ENCODE measurements at places on chromosomes 6 and 20.

- H3K4me3 ChIP-seq = no peak overlapping the region
- no peaks in the 10 kb centered on the region for H3K36me3 ChIP-seq
- H3K27me3 ChIP-seq = no peaks in the 10 kb centered on the region
- no peaks in the 10 kb centered on the region for H3K4me1 ChIP-seq
- DNase-seq = no peak
These were observed 7.0 kb downstream of the RCAN2 start for GRCh38 chr6:46484081-46484820.

DNA sequence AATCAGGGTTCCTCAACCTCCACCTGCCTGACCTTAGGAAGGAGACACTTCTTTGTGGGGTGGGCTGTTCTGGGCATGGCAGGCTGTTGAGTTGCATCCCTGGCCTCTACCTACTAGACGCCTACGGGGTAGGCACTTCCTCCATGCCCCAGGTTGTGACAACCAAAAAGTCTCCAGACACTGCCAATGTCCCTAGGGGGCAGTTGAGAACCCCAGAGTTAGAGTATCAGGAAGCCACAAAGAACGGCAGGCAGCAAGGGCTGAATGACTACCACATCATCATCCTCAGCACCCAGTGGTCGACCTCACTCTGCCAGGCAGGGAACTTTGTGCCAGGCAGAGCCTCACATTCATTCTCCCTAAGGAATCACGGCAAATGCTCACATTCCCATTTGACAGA lies 21.5 kb downstream of the PMEPA1 start:
- H3K4me3 ChIP-seq = no peak overlapping the region
- H3K36me3 ChIP-seq = no peaks in the 10 kb centered on the region
- no peaks in the 10 kb centered on the region for H3K27me3 ChIP-seq
- H3K27ac ChIP-seq = no peak overlapping the region

- H3K36me3 ChIP-seq = no peaks in the 10 kb centered on the region
- no peak overlapping the region for H3K4me3 ChIP-seq
- DNase-seq = no peak
- H3K27me3 ChIP-seq = no peaks in the 10 kb centered on the region
- peaks cover 22% of the 10 kb centered on the region for H3K4me1 ChIP-seq
These were observed 11.7 kb downstream of the UBE2V1 start for GRCh38 chr20:50101281-50101680.

DNA sequence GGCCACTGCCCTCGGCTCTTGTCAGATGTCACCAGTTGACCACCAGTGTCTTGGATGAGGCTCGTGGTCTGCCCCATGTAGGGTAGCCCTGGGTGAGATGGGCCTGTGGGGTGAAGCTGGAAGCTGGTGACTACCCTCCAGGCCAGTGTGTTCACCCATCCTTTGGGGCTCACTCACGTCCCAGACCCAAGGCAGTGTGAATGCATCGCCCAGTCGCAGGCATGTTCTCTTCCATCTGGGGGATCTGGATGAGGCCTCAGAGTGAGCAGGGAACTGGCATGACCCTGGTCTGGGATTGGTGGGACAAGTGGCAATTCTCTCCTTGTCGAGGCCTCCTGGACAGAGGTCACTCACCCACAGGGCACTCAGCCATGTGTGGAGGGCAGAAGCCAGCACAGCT lies 120.1 kb upstream of the PHACTR3 start:
- H3K27ac ChIP-seq = no peak overlapping the region
- no peak overlapping the region for H3K4me3 ChIP-seq
- H3K36me3 ChIP-seq = no peaks in the 10 kb centered on the region
- H3K27me3 ChIP-seq = no peaks in the 10 kb centered on the region
- no peak for DNase-seq

DNA sequence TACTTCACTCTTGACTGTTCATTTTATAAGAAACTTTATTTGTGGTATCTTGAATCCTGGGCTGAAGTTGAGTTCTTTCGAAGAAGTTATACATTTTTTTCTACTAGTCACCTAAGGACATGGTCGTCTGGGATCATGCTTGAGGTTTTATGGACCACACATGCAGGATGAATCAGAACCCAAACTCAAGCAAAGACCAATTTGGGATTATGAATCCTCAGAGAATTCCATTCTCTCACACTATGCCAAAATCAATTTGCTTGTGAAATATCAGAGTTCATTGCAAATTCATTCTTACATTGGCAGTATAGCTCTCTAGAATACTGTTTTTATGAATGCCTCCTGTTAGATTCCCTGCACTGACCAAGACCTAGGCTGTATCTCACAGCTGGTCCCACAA lies 114.3 kb upstream of the HDAC2 start:
- no peak for DNase-seq
- H3K36me3 ChIP-seq = no peaks in the 10 kb centered on the region
- no peak overlapping the region for H3K27ac ChIP-seq
- no peaks in the 10 kb centered on the region for H3K4me1 ChIP-seq
- H3K27me3 ChIP-seq = no peaks in the 10 kb centered on the region

All from pancreas (tissue), 10 donors.